Temporal lobe (tissue), 4 donors: ENCODE measurements at places on chromosomes 2 and 18. TPM values are rescaled to one million over a fixed set of nuclear protein-coding genes. Genes with fewer than 3 reads are reported as not detected.

The TBR1 gene
- total RNA-seq = 95.6 TPM

The MGAT4A gene
- total RNA-seq = 24.8 TPM

The LRRTM1 gene
- total RNA-seq = 10.6 TPM

The LCT gene
- not detected for total RNA-seq

The FAM228A gene
- 3.7 TPM for total RNA-seq

The CASP8 gene
- total RNA-seq = 0.98 TPM

The ATP6V1B1 gene
- not detected for total RNA-seq

The MPP4 gene
- 0.25 TPM for total RNA-seq
